ENCODE measurements at places on chromosomes 11 and 22. TPM values are rescaled to one million over a fixed set of nuclear protein-coding genes. Genes with fewer than 3 reads are reported as not detected.

The KRTAP5-2 gene
- not detected for total RNA-seq

The SEPTIN5 gene
- 14.8 TPM for total RNA-seq

The PAMR1 gene
- 46.2 TPM for total RNA-seq

The RHOD gene
- total RNA-seq: 10.1 TPM

The YDJC gene
- 8.3 TPM for total RNA-seq

The TMPRSS4 gene
- not detected for total RNA-seq

The SLC17A6 gene
- not detected for total RNA-seq

The TMEM126B gene
- total RNA-seq: 63.0 TPM

Measured in smooth muscle cell of the umbilical artery (primary cell).